NCI-H748 treated with DMSO at 0.1 percent for 48 hours (cell line): ENCODE measurements at places on chromosomes 3 and 15.
A peak's percentile ranks its signal among the peaks of the same experiment; 100 is the strongest.

DNA sequence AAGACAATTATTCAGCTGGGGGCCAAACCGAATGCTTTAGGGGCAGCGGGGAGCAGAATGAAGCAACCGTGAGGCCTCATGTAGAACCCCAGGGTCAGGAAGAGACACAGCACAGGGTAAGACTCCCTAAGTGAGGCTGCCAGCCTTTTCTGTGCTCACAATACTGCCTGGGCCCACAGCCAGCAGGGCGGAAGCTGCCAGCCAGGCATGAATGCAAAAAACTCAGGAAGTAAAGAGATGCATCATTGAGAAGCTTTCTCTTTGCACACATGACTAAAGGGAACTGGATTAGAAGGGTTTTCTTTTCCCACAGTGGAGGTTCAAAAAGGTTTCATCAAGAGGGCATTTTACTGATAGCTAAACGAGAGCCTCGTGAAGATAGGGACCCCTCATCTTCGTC lies 33.3 kb downstream of the CA12 start:
- DNase-seq = no peak

GRCh38 chr3:6526321-6526720 lies 334.6 kb upstream of the GRM7 start:
- DNase-seq = no peak

GRCh38 chr15:66939451-66940023 lies 125.9 kb upstream of the SMAD3 start:
- no peak for DNase-seq

DNA sequence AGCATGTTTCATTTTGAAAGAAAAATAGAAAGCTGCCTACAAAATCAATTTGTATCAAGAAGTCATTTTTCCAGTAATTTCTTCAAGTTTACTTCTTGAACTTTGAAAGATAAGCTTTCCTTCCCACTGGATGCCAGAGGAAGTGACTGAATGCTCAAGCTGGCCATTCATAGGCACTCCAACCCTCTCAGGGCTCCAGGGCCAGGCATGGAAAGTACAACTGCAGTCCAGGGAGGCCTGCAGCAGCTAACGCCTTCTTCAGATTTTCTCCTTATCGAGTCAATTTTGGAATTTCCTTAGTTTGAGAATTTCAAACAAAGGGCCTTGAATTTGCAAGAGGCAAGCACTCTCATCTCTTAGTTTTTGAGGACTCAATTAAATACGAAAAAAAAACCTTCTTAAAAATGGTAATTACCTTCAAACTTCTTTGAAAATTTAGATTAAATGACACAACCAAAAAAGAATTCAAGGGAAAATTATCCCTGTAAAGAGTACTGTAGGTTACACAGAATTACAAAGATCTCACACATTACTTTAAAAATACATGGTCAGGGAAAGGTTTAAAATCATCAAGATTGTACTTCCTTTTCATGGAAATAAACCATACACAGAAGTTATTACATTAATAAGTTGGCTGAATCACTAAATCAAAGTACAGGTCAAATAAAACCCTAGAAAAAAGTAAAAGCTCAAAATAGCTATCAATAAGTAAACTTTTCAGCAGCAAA lies 2.5 kb downstream of the UBP1 start:
- no peak for DNase-seq

GRCh38 chr3:17340261-17340660 lies 402.2 kb downstream of the TBC1D5 start:
- DNase-seq = no peak

DNA sequence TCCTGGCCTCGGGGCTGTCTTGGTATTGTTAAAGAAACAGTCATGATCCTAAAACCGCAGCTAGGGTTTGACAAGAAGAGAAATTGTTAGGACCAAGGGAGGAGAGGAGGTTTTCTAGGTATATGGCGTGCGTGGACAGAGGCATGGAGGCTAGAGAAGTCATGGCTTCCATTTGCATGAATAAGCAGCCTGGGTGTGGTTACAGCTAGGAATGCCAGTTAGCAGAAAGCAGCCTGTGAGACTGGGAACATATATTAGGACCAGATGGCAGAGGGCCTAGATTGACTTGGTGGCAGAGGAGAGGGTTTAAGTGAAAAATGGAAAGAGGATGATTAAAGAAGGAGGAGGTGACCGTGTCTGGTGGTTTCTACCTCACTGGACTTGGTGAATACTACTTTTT lies 573.6 kb upstream of the ARRDC4 start:
- DNase-seq = no peak

- no peak for DNase-seq
Measured at GRCh38 chr15:41990691-41991090, 18.3 kb upstream of the EHD4 start.

DNA sequence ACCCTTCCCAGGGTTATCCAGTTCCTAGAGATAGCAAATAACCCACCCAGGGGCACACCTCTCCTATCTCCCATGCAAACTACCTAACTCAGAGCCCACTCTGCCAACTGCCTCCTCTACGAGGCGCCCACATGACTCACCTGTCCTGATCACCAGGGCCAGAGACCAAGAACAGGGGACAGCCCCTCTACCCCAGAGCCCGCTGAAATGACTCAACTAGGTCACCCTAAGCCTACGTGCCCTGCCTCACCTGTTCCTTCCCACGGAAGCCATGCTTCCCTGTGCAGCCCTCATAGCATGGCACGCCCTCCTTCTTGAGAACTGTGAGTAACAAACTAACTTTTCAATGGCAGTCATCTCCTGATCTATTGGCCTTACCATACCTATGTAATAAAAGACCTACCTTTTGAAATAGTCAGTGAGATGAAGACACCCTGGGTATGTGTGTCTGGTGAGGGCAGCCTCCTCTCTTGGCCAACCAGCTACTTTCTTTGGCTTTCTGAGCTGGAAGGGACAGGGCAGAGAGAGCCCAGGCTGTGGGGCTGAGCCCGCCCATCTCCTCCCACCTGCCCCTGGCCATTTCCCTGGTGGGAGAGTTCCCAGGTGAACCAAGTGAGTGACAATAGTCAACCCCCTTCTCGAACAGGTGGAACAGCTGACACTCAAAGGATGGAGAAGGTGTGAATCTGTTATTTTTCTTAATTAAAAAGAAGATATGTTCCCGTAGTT lies 25.5 kb upstream of the PRR23E start:
- no peak for DNase-seq

GRCh38 chr15:48325400-48325799 lies 5.8 kb upstream of the DUT start:
- DNase-seq = no peak

DNA sequence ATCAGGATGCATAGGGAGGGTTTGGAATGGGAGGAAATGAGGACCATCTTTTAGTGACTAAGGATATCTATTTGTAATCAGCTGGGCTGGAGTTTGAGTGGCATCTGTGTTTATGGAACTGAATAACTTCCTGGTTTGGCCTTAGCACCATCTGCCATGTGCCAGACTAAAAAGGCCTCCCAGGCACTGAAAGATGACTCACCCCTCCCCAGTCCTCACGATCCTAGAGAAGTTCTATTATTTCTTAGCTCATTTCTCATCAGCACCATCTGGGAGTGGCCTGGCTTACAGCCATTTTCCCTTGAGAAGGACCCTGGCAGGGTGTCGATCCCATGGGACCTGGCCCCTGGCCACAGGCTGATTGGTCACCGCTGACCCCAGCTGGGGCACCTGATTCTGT lies 23.9 kb upstream of the CTXND1 start:
- DNase-seq = no peak

GRCh38 chr3:36707623-36708409 lies 56.5 kb downstream of the DCLK3 start:
- no peak for DNase-seq

DNA sequence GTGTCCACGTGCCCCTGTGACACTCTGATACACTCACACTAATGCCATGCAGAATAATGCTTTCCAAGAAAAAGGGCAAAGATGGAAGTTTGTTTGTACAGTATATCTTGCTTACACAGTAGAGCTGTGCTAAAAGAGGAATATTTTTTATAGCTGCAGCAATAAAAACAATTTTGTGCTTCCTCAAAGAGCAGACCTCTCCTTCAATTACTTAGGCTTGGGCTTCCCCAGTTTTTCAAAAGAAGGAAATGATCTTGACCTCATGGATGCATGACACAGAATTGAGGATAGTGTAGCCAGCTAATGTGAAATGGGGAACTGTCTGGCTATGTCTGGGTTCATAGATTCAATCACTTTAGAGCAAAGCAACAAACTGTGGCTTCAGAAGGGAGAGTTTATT lies 137.4 kb downstream of the STT3B start:
- DNase-seq = no peak

DNA sequence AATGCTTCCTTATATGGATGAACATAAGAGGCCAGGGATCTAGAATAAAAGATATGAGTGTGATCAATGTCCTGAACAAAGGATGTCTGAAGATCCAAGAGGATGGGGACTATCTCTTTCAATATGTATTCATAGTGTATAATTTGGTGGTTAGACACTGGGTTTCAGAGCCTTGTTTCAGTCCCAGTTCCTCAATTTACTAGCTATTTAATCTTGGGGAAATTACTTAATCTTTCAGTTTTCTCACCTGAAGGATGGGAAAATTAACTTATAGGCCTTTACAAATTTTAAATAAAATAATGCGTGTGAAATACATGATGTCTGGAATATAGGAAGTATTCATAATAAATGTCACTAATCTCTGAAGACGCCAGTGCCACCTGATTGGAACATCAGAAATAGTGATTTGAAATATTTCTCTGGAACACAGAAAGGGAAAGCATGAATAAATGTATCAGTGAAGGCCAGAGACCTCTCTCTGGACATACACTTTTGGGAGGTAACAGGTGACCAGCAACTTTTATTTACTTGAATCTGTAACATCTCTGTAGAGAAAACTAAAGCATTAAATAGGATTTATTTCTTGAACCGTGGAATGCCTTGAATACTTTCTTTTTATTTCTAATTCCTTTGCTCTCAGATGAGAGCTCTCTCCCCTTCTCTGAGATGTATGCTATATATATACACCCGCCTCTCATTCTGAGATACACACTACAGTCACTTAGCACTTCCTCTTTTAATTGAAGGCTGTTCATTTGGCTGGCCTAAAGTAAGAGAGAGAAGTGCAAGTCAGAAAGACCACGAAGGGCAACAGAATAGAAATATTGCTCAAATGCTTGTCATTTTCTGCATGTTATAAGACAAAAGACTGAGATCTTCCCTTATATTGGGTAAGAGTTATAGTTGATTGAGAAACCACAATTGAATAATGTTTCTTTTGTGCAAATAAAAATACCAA lies 407.1 kb downstream of the LSAMP start:
- no peak for DNase-seq

GRCh38 chr3:168061332-168061996 lies 34.3 kb downstream of the GOLIM4 start:
- no peak for DNase-seq

DNA sequence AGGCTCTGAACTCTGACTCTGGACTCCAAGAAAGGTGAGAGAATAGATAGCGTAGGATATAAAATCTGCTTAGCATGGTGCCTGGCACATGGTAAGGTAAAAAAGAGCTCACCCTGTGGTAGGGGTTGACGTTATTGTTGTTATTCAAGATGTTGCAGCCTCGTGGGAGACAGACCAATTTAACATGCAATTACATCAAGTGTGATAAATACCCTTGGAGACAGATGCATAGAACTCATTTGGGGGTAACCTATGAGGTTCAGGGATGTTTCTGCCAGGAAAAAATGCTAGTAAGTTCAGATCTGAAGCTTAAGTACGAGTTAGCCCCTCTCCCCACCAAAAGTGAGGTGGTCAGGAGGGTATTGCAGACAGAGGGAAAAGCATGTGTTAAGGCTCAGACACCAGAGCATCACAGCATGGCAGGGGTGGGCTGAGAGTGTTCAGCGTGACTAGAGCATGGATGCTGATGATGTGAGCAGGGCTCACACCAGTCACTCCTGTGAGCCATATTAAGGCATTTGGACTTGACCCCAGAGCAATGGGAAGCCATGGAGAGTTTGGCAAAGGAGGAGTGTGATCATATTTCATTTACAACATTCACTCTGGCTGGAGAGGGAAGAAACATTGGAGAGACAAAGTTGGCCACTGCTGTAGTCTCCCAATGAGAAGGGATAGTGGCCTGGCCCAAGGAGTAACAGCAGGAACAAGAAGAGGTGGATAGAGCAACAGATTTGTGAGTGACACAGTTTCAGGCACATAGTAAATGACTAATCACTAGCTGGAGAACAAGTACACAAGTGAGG lies 181.0 kb downstream of the UACA start:
- DNase-seq = no peak

- DNase-seq = no peak
Measured at GRCh38 chr3:194357681-194358080, 6.6 kb upstream of the CPN2 start.

- peak; percentile 78 for DNase-seq
Measured at GRCh38 chr15:68252925-68253534, 23.5 kb upstream of the CLN6 start.

- DNase-seq = no peak
Measured at GRCh38 chr15:31372635-31373091, 46.0 kb downstream of the KLF13 start.

DNA sequence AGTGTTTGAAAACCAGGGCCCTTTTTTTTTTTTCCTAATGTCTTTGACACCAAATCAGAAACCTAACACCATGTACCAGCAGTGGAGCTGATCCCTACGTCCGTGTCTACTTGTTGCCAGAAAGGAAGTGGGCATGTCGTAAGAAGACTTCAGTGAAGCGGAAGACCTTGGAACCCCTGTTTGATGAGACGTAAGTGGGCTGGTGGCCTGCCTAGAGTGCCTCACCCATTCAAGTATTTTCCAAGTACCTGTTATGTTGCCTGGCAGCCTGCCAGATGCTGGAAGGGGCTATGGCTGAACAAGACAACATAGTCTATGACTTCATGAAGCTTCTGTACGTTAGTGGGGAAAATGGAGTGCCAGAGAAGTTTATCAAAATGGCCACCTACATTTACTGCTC lies 39.7 kb downstream of the ESYT3 start:
- DNase-seq = no peak

- DNase-seq = no peak
Measured at GRCh38 chr15:41629463-41629862, 30.7 kb upstream of the MGA start.

DNA sequence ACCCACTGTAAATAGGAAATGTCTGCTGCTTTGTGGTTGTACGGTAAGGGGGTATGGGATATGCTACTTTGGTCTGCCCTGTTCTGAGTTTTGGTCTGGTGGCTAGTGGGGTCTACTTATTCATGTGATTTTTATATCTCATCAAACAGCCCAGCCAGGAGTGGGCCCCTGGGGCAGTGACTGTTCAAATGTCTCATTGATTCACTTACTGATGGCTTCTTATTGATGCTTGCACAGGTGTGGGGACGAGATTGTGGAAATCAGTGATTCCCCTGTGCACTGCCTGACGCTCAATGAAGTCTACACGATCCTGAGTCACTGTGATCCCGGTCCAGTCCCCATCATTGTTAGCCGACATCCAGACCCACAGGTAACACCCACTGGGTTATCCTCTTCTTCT lies 38.5 kb downstream of the STARD5 start:
- DNase-seq = no peak

GRCh38 chr3:42801048-42801620 lies 3.2 kb downstream of the HIGD1A start:
- no peak for DNase-seq

- DNase-seq = no peak
Measured at GRCh38 chr3:63042833-63043232, 167.6 kb upstream of the CADPS start.

- DNase-seq = no peak
Measured at GRCh38 chr3:78878011-78878410, 889.8 kb downstream of the ROBO1 start.
